ENCODE measurements at places on chromosomes 5 and 9.

GRCh38 chr9:34659592-34660253 lies 2.7 kb downstream of the CCL27 start:
- peak; percentile 48 for DNase-seq

- DNase-seq = no peak
These were observed 83.1 kb upstream of the IL6ST start for GRCh38 chr5:56077796-56078233.

DNA sequence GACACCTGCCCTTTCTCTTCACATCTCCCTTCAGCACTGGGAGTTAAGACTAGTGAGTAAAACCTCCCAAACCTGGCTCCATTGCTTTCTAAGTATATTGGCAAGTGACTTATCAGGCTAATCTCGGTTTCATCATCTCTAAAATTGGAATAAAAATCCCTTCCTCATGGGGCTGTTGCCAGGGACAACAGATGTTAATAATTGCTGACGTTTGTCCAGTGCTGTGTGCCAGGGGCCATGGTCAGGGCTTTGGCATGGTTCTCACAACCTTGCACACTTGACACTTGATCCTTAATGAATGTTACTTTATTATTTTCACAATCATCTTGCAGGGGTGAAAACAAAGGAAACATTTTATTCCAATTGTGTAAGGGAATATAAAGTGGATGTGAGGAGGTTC lies 1262.0 kb upstream of the WWC1 start:
- DNase-seq = no peak

DNA sequence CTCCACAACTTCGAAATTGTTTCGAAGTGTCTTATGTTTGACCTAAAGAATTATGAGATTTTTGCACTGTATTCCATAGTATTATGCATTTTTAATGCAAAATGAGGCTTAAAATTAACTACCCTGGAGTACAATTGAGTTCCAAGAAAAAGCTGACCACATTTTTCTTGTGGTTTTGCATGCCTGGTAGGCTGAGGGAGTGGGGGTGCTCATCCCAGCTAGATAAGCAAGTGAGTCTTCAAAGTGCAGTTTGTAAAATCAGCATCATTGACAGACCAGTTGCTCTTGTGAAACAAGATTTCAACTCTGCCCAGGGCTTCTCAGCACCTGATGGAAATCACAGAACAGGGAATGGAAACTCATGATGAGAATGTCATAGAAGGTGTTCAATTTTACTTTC lies 17.0 kb upstream of the NDUFS4 start:
- DNase-seq = no peak

- no peak for DNase-seq
These were observed 300.9 kb downstream of the MCTP1 start for GRCh38 chr5:94983861-94984535.

- DNase-seq = no peak
These were observed 39.0 kb upstream of the AOPEP start for GRCh38 chr9:94687451-94687850.

GRCh38 chr5:167822241-167822640 lies 469.2 kb upstream of the WWC1 start:
- no peak for DNase-seq

Measured in SW480 (cell line).